IMR-90 (cell line): ENCODE measurements at places on chromosomes 4 and X.

DNA sequence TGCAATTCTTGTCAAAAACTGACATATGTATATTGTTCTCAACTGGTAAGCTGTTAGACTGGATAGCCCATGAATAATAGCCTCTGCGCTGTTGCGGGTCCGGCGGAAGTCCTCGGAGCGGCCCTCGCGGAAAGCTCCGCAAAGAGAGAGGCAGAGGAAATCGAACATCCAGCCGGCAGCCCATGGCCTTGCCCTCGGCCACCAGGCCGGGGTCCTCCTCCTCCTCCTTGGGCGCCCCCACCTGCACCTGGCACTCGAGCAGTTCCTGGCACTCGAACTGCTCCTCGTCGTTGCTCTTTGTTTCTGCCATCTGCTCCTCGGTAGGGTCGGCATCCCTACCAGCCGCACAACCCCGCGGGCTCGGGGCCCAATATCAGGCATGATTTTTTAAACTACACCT is 1176.3 kb downstream of the PCDH18 start:
- DNase-seq = no peak

DNA sequence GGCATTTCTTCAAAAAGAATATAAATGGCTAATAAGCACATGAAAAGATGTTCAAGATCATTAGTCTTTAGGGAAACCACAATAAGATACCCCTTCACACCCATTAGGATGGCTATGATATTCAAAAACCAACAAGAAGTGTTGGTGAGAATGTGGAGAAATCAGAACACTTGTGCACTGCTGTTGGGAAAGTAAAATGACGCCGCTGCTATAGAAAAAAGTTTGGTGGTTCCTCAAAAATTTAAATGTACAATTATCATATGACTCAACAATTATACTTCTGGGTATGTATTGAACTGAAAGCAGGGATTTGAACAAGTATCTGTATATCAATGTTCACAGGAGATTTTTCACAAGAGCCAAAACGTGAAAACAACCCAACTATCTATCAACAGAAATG is 29.4 kb upstream of the NEUROG2 start:
- no peak for DNase-seq

DNA sequence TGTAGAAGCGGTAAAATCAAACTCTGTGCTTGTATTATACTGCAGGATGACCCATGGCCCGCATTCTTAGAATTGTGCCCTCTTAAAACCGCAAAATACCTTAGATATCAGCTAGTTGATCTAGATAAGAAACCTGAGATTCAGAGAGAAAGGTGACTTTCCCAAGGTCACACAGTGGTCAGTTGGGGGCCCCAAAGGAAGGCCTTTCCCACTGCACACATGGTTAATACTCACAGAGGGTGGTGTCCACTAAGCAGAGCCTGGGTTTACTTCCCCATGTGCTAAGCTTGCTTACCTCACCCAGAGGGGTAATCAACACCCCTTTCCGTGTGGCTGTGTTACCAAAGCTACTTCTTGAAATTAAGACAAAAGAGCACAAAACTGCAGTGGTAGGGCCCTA is 66.3 kb downstream of the RBM47 start:
- no peak for DNase-seq

DNA sequence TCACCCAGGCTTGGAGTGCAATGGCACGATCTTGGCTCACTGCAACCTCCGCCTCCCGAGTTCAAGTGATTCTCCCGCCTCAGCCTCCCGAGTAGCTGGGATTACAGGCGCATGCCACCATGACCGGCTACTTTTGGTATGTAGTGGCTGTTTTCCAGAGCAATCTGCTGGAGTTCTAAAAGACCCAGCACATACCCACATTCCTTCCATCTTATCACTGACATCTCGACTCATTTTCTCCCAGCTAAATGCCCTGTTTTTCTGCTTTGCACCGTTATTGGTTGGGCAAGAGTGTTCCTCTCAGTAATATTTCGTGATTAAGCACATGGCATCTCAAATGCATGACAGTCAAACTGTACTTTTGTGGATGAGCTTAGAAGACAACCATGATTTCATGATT is 53.7 kb downstream of the PRKX start:
- peak; percentile 34 for DNase-seq

DNA sequence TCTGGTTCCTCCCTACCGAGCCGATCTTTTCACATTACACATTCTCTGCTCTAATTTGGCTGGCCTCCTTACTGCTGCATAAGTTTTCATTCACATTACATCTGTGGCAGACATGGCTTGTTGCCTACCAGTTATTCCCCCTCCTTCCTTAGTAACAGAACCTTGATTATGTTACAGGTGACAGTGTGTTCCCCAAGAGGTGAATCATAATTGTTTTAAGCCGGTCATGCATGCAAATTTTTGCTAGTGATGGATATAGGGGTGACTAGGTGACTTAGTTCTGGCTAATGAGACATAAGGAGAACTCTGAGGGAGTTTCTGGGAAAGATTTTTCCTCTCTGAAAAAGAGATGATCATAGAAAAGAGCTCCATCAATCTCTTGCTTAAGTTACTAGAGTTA is 8.4 kb upstream of the LAMP2 start:
- no peak for DNase-seq

DNA sequence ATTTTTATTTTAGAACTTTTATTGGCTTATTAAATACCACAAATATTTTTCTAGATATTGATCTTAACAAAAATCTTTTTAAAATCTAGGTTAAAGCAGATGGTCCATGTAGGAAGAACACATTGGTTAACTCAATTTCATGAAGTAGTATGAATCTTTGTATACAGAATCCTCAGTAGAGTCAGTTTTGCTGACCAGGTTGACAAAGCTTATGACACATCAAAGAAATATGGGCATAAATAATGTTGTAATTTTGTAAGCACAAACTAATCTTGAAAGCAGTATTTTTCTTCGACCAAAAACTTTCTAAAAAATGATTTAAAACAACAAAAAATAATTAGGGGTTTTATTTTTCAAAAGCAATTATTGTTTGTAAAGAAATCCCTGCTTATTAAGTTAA is 479.3 kb upstream of the PCDH10 start:
- DNase-seq = no peak

DNA sequence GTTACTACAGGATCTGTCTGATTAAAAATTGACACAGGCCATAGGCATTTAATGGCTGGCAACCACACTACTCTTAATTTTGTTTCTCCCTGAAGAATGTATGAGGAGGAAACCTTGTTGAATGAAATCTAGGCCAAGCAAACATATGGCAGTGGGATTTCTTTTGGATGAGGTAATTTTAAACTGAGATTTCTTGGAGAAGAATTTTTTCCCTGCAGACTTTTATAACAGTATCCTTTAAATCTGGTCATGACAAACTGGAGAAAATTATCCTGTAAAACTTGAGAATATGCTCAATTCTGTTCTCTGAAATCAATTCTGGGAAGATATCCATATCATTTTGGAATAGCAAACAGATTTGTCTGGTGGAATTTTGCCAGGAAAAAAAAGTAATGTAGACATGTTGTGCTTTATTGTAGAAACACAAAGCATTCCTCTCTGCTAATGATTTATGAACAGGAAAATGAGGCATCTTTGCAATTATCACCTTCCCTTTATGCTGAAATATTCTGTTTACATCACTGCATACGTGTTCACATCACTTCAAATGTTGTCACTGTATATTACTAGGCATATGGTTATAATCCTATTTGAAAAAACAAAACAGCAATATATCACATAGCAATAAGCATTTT is 108.3 kb upstream of the ARSJ start:
- peak; percentile 87 for DNase-seq

GRCh38 chr4:172819353-172819752 is 349.3 kb upstream of the GALNT7 start:
- no peak for DNase-seq
